ENCODE measurements at places on chromosomes 16 and 17.

GRCh38 chr17:47850373-47850691 is 631 bp downstream of the SP6 start:
- no peak for DNase-seq

DNA sequence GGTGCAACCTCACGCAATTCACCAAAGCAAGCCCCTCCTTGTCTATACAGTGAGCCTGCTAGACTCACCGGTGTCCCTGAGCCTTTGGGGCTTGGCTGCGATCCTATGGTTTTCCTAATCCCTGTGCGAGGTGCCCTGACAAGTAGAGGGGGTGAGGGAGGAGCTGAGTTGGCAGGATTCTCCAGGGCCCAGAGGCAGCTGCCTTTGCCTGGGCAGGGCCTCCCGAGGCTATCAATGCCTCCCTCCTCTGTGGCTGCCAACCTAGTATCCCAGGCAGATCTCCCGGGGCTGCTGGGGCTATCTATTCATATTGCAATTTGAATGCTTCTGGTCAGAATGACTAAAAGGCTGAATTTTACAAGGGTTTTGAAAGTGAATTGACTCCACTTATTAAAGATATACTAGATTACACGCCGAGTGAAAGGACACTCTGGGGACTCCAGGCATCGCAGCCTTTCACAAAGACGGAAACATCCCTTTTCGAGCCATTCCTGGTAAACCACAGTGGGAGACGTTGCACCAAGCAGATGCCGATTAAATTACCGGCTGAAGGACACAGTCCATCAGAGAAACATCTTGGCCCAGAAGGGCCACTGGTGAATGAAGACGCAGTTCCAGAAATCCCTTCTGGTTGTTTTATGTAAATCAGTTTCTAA is 11.3 kb upstream of the PITPNM3 start:
- DNase-seq: no peak

DNA sequence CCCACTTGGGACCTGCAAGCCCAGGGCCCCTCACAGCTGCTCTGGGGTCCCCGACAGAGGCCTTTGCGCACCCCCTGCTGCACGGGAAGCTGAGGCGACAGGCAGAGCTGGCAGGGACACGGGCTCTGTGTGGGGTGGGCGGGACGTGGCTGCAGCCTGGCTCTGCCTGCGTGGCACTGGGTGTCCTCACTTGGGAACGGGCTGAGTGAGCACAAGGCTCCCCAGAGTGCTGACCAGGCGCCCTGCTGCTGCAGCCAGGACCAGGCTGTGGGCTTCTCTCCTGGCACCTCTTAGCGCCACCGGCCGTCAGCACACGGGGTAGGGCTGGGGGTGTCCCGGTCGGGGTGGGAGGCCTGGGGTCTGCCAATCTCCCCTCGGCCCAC is 6.6 kb downstream of the C1QTNF8 start:
- DNase-seq: no peak

DNA sequence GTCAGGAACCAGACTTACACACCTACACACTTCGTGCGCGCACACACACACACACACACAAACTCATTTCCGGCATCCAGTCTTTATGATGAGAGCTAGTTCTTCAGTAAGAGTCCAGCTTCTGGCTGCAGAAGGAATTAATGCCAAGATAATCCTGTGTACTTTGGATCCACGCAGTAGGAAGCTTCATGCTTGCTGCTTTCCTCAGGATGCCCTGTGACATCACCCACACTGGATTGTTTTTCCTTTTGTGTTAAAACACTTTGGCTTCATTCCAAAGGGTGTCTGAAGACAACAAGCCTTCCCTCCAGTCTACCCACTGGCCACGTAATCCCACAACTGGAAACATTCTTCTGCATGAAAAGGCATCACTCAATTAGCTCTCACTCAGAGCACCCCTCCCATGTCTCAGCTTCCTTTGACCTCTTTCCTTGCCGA is 35.4 kb downstream of the KCNJ16 start:
- peak; percentile 9 for DNase-seq

DNA sequence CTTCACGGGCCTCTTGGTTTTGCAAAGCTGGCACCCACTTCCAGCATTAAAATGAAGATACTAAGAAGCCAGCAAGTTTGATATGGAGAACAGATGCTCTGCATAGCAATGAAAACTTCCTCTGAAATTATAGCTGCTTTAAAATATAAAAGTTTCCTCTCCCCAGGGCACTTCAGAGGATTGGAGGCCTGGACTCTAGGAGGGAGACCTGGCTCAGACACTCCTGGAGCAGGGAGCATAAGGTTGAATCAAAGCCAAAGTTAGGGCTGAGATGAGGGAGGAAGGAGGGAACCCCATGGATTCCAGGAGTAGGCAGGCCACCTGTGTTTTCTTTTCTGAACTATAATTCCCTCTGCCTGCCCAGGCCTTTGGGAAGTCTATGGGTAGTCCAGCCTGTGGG is 176.0 kb upstream of the RPL38 start:
- no peak for DNase-seq

DNA sequence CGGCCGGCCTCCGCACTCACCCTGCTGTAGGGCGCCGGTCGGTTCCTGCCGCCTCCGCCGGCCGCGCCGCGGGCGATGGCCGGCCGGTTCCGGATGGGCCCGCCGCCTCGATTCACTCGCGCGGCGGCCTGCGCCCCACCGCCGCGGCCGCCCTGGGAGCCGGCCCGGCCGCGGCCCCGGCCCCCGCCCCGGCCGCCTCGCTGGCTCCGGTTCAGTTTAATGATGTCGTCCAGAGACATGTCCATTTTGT is 158 bp downstream of the ALYREF start:
- no peak for DNase-seq

DNA sequence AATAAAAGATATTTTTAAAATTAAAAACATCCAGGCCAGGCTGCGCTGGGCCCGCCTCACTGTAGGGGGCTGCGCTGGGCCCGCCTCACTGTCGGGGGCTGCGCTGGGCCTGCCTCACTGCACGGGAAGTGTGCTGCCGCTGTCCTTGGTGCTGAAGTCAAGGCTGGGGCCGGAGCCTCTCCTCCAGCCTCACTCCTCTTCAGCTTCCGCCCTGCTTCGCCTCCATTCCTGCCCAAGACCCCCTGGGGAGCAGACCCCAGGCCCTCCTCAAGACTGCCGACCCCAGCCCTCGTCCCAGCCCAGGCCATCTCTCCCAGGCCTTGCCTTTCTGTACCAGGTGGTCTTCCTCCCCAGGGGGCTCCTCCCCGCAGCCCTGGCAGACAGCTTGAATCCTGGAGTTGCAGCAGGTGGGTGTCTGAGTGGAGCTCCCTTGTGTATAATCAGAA is 26.2 kb downstream of the ENDOV start:
- peak; percentile 35 for DNase-seq

DNA sequence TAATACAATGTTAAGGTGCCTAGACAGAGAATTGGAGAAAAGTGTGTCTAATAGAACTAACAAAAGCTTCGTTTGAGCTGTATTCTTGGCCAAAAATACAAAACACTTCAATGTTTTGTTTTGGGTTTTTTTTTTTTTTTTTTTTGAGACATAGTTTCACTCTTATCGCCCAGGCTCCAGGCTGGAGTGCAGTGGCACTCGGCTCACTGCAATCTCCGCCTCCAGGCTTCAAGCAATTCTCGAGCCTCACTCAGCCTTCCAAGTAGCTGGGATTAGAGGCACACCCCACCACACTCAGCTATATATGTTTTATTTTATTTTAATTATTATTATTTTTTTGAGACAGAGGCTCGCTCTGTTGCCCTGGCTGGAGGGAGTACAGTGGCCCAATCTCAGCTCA is 38.3 kb upstream of the CARMIL2 start:
- no peak for DNase-seq

DNA sequence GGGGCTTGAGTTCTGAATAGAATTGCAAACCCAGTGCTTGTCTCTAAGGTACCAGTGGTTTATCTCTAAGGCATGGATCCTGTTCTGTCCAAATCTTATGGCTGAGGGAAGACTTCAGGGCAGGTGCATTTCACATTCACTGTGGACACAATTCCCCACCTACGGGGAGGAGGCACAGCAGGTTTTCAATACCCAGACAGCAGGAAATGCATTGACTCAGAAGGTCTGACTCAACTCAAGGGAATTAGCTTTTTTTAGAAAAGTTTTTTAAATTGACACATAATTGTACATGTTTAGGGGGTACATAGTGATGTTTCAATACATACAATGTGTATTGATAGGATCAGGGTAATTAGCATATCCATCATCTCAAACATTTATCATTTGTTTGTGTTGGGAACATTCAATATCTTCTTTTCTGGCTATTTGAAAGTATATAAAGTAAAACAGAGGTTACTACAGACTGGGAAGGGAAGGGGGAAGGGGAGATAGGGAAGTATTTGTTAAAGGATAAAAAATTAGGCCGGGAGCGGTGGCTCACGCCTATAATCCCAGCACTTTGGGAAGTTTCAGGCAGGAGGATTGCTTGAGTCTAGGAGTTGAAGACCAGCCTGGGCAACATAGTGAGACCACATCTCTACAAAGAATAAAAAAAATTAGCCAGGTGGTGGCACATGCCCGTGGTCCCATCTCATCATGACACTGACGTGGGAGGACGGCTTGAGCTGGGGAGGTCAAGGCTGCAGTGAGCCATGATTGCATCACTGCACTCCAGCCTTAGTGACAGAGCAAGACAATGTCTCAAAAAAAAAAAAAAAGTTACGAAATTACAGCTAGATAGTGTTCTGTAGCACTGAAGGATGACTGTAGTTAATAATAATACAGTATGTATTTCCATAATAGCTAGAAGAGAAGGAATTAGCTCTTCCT is 54.9 kb downstream of the RGS9 start:
- DNase-seq: peak; percentile 45

GRCh38 chr17:78862073-78863023 is 21.7 kb upstream of the USP36 start:
- DNase-seq: peak; percentile 98

DNA sequence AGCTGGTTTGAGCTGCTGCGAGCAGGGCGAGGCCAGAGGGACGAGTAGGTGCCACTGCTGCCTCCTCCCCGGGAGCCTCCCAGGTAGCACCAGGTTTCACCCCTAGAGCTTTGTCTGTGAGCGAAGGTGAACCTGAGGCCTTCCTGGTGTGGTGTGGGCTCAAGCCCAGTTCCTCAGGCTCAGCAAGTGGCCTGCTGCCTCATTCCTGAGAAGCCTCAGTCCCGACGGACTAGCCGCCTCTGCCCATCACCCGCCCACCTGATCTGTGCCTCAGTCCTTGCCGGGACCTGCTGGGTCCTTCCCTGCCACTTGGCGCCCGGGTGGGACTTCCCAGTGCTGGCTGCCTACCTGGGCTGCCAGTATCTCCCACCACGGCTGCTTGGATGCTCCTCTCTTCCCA is 1.7 kb downstream of the NLRC3 start:
- no peak for DNase-seq

Measured in RPMI7951 (cell line).